ENCODE measurements at places on chromosomes 13 and 19. TPM values are rescaled to one million over a fixed set of nuclear protein-coding genes. Genes with fewer than 3 reads are reported as not detected.

The ABCC4 gene
- polyA plus RNA-seq, result 1.4 TPM

The SMAD9 gene
- 8.5 TPM for polyA plus RNA-seq

The SLC6A16 gene
- not detected for polyA plus RNA-seq

The ZNF441 gene
- polyA plus RNA-seq, result 16.6 TPM

The LGALS4 gene
- polyA plus RNA-seq, result not detected

Data from Purkinje cell (primary cell).